ENCODE measurements at places on chromosomes 3 and 15.

DNA sequence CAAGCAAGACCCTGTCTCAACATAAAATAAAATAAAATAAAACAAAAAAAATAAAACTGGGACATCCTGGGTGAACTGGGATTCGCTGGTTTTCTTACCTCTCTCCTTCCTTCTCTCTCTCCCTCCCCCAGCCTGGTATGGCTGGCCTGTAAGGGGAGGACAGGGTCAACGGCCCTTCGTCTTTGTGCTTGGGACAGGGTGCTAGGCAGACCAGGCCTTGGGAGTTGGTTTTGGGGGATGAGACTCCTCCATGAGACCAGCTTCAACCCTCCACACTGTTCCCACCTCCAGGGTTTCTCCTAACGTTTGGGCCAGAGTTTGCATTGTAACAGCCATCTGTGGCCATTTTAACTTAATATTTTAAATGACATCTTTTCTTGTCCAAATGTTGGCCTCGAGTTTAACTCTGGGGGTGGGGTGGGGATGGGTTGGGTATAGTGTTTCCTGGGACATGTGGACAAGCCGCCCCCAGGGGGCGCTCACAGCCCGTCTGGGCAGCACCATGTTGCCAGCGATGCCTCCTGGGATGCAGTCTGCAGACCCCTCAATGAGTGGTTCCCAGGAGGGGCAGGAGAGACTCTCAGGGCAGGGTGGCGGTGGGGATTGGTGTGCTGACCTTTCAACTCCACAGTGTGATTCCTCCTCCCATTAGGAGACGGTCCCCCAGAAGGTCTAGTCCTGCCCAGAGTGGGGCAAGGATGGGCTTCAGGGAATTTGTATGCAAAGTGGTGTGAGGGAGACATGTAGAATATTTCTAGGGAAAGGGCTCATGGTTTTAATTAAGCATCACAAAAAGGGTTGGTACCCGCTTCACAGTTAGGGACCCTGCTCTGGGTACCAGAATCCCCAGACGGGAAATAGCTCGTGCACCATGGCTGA, 37.7 kb upstream of the LCTL start:
- DNase-seq, result peak; percentile 61

DNA sequence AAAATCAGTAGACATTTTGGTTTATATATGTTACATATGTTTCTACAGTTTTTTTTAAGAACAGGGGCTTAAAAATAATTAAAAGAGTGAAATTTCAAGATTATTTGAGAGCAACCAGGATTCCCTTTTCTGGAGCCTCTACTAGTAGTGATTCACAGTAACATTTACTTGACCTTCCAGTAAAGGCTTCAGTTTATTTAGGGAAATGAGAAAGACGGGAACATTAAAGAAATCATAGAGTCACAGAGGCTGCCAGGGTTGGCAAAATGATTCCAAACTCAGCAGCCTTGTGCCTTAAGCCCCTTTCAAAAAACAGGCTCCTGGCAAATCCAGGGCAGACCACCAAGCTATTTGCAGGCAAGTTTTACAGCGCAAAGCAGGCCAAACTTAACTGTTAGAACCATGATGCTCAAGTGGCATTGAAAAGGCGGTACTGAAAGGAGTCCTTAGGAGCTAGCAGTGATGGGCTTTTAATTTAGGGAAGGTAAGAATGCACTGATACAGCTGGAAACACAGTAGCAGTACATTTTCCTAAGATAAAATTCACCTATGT, 201.1 kb upstream of the ADAMTS9 start:
- DNase-seq, result no peak

- no peak for DNase-seq
Measured at GRCh38 chr3:117928836-117929235, 1105.8 kb downstream of the IGSF11 start.

- no peak for DNase-seq
Measured at GRCh38 chr3:42702982-42703694, 540 bp upstream of the HHATL start.

- DNase-seq, result peak; percentile 25
Measured at GRCh38 chr3:60594025-60594424, 657.2 kb downstream of the FHIT start.

DNA sequence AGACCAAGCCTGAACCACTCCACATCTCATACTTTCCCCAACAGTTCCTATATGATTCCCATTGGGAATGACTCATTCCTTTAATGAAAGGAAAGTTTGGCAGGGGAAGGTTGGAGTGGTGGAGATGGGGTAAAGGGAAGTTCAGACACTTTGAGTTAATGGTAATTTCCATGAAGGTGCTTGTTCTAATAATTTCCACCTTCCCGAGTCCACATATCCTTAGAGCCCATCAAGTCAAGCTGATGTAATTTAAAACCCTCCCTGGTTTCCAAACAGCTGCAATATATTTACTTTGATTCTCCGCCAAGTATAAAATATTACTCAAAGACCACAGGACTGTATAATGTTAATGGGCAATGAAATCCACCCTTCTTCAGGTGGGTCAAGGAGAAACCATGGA, 95.0 kb upstream of the GALNT15 start:
- no peak for DNase-seq

GRCh38 chr3:196145468-196146262, 63.8 kb upstream of the TFRC start:
- DNase-seq, result peak; percentile 92

DNA sequence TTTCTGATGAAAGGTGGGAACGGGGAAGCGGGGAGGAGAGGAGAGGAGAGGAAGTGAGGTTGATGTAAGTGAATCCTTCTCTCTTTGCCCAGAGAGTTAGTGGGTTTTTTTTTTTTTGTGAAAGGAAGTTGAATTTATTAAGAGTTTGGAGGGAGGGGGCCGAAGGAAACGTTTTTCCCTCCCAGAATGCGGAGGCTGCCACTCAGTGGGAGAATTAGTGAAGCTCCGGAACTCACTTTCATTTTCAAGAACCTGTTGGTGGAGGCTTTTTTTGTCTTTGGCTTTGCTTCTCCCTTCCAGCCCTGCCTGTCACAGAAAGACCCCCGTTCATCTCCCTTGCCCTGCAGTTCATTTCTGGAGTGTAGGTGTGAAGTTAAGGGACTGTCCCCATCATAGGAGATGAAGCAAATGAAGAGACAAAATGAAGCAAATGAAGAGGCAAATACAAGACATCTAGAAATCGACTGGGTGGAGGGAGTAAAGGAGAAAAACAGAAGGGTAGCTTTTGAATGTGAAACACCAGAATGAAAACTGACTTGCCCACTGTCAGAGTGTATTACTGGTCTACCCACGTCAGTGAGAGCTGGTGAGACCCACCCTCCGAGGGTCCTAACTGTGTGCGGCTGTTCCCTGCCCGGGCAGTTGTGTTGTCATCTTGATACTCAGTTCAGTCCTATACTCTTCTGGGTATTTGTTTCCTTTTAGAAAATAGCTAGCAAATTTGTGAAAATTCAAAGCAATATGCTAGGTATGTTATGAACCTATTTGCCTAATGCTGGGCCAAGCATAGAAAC, 91.5 kb downstream of the ITPR1 start:
- DNase-seq, result peak; percentile 68

DNA sequence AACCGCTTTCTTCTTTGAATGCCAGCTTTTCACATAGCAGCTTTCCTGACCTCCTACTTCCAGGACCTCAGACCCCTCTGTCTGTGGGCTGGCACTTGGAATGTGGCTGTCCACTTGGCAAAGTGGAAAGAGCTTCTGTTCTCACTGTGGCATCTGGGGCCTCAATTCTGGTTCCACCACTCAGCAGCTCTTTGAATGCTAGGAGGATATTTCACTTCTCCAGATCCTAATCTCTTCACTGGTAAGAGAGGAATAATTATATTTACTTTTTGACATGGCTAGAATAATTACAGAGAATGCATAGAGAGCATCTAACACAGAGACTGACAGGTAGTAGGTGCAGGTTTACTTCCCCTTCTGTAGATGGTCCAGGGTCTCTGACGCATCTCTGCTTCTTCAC, 405.9 kb downstream of the LPP start:
- DNase-seq, result no peak

GRCh38 chr3:195210266-195210973, 60.5 kb downstream of the XXYLT1 start:
- DNase-seq, result no peak

GRCh38 chr3:96779810-96780209, 34.6 kb upstream of the EPHA6 start:
- DNase-seq, result no peak

- no peak for DNase-seq
Measured at GRCh38 chr3:45366290-45366689, 22.1 kb upstream of the LARS2 start.

DNA sequence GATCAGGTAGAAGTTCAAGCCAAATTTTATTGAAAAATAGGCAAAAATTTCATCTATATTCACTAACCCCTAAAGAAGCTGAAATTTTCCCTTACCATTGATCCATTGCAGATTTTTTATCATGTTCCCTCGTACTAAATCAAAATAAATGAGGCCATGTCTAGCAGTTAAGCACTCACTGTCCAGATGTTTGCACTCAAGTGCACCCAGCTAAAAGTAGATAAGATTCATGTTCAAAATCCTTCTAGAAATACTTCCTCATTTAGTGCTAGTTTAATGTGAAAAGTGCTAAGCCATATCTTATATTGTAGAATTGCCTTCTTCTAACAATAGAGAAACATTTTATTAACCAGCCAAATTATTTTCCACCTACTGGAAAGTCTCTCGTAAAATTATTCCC, 164.7 kb upstream of the UBE2E2 start:
- no peak for DNase-seq

- DNase-seq, result no peak
Measured at GRCh38 chr3:11447584-11448200, 175.5 kb downstream of the ATG7 start.

- peak; percentile 45 for DNase-seq
Measured at GRCh38 chr3:50274371-50275104, 4.3 kb upstream of the LSMEM2 start.

DNA sequence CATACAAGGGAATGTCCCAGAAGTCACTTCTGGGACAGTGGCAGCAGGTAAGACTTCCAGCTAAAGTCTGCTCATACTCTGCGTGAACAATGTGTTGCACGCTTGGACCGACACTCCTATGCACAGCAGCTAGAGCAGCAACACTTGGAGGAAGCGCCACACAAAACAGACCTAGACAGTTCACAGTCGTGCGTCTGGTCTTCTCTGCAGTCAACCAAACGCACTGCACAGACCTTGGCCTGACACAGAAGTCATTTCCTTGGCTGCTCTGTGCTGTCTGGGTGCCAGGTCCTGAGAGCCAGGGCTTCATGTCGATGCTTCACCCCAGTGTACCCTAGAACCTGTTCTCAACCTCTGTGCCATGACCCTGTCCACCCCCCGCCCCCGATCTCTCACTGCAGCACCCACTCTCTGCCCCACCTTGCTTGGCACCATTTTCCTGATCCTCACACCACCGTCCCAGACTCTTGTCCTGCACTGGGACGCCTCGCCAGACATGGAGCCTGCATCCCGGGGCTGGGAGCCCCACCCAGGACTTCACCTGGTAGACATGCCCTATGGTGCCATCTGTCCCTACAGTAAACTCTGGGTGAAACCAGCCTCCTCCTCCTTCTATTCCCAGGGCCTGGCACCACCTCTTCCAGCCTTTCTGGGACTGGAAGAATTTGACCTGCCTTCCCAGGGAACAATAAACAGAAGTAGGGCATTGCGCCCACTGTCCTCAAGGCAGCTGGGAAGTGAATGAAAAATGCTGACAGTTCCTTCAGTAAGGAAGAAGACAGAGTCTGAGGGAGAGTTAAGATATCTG, 3.1 kb downstream of the ATP10A start:
- DNase-seq, result no peak

Data from inflammatory macrophage treated with lipopolysaccharide for 4 hours (primary cell).